DMS79 treated with DMSO at 0.1 percent for 48 hours (cell line): ENCODE measurements at places on chromosomes 4 and X.

DNA sequence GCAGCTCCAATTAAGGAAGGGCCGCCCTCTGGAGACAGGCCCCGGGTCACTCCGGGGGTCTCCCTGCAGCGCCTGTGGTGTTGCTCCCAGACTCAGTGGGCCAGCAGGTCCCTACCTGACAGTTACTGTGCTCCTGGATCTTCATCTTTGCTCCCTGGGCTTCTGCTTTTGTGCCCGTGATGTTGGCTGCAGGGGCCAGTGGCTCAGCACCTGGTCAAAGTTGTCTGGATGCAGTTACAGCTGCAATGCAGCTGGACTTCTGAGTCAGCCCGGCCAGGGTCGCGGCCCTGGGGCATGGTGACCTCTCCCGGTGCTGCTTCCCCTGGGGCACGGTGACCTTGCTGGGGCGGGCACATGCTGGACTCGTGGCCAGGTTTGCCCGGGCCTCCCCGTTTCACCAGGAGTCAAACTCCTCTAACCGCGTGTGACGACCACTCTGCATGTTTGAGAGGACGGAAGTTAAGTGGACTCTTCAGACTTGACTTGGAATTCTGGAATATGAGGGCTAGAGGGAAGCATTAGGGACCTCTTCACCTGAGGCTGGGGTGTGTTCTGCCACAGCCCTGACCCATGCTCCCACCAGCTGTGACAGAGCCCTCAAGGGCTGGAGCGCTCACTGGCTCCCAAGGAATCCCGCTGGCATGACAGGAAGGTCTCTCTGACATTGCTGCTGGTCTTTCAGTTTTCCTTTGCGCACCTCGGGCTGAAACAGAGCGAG lies 3.7 kb downstream of the CTAG2 start:
- no peak for DNase-seq

DNA sequence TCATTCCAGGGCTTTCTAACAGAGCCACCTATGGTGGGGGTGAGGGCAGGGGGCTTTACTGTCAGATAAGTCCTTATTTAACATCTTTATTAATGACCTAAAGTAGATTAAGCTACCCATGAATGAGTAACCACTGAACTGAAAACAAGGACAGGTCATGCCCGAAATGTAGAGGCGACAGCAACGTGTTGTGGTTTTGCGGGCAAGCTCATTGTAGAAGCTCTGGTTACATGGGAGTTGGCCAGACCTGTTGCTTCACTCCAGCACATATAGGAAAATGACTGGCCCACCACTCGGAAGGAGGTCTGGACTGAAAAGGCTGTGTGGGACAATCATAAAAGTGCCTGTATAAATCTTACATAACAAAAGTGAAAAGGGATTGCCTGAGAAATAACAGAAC lies 109.6 kb upstream of the NDP start:
- DNase-seq: no peak

DNA sequence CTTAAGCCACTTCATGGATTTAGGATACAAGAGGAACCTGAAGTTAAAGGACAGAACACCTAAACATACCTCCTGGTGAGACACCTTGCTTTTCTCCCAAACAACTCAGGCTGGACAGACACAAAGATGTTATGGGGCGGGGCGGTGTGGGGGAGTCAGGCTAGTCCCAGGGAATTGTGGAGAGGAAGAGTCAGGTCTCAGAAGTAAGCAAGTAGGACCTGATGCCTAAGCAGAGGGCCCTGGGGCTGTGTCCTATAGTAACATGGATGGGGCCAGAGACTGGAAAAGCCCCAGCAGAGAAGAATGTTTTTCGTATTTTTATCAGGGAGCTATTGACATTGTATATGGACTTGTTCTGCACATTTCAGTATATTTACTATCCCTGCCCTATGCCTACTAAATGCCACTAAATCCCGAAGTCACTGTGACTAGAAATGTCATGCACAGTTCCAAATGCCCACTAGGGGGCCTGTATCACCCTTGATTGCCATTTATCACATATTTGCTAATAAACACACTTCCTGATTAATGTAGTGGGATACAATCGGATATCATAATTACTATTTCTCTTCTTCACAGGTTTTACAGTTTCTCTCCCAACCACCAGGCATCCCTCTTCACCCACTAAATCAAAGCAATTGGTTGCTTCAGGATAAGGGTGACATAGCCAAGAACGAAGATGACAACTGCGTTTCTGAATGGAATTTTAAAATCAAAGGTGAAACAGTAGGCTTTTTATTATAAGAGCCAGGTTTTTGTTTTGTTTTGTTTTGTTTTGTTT lies 23.8 kb upstream of the ARHGAP10 start:
- DNase-seq: no peak

DNA sequence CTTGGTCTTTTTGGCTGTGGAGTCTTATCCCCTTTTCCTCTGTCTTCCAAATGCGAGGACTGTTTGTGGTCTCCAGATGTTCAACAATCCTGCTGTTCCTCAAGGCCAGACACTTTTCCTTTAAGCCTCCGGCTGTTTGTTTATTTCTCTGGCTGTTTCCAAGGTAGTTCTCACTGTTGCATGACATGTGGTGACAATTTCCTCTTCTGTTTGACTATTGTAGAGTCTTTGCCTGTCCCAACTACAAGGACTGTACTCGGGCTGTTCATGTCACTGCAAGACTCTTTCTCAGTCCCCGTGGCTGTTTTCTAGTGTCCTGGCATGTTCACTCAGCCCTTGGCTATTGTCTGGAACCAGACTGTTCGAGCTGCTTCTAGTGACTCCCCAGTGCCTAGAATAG lies 50.6 kb downstream of the ZNF157 start:
- no peak for DNase-seq

- no peak for DNase-seq
Measured at GRCh38 chr4:85062466-85062865, 96.0 kb upstream of the WDFY3 start.

DNA sequence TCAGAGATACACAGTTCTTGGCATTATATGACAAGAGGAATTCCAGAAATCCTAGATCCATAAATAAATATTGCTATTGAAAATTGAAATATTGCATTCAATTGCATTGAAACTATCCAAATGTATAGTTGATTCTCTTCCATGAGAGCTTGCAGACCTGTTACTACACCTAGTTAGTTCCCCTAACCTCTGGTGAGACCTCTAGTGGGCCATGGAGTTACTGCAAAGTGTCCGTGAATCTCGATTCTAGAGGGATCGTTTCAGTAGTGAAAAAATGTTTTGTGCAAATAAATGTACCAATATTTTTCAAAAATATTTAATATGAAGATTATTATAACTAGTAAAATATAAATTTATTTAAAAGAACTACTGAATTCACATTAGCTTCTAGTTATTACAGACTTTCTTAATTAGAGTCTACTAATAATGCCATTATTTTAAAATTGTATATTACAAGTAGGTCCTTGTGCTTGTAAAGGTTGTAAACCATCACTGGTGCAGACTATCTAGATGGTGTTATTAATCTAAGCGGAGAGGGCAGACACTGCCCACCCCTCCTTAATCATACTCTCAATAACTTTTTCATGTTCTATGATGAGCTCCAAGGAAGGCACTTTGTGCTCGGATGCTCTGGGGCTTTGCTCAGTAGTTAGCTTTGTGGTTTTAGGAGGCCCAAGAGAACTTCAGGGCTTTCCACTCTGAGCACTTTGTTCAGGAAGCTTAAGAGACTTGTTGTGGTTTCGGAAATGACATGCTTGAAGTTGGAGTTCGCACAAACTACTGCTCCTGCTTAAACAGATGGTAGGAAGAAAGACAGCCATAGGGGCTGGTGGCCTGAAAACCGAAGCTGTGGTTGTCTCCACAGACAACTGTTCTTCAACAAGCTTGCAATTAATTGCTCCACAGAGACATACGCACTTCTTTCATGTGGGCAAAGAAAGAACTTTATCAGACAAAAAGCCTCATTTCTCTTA lies 42.8 kb downstream of the IL21 start:
- DNase-seq: peak; percentile 4
